Stimulated activated CD8-positive, alpha-beta memory T cell treated with anti-CD3 and anti-CD28 coated beads, Interleukin-4, amount 100 ng/mL, for 1 hour (primary cell): ENCODE measurements at places on chromosomes 4 and X.

GRCh38 chrX:19842542-19842941 lies 44.9 kb downstream of the SH3KBP1 start:
- DNase-seq: no peak

- DNase-seq: no peak
Measured at GRCh38 chr4:22712529-22712928, 19.8 kb downstream of the GBA3 start.

DNA sequence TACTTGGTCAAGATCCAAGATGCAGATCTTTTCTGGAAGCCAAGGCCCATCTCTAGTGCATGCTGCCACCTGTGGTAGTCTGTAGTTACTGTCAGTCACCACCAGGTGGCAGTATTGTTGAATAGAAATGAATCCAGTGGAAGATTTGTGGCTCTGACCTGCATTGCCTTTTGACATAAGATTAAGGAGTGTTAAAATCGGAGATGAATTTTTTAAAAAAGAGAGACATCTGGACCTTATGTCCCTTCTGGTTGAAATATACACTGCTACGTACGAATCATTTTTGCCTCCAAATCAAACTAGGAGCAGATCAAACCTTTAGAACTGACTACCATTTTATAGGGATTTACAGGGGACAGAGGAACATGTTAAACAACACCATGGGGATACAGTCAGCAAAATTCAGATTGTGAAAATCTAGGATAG lies 46.9 kb upstream of the RHOH start:
- peak; percentile 58 for DNase-seq

- DNase-seq: no peak
Measured at GRCh38 chr4:39042366-39042765, 10.2 kb upstream of the TMEM156 start.

DNA sequence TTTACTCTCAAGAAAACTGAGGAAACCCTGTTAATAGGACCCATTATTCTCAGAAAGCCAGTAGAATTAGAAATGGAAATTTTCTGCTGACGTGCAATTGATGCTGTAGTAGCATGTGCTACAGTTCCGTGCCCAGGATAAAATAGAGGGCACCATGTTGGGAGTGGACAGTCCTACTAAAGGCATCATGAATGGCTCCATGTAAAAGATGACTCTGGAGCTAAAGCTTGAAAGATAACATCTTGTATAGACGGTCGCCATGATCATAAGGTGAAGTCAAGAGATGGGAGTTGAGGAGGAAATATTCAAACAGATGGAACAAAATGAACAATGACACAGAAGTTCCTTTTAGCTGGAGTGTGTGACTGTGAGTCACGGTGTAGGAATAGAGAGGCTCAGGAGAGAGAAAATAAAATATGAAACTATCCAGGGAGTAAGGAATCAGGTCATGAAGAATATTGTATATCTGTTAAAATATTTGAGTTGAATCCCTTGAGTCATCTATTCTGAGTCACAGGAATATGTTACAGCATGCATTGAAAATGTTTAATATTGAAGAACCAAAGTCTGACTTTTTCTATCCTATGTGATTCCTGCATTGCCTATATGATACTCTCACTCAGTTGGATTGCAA lies 31.8 kb downstream of the ANXA10 start:
- DNase-seq: no peak

DNA sequence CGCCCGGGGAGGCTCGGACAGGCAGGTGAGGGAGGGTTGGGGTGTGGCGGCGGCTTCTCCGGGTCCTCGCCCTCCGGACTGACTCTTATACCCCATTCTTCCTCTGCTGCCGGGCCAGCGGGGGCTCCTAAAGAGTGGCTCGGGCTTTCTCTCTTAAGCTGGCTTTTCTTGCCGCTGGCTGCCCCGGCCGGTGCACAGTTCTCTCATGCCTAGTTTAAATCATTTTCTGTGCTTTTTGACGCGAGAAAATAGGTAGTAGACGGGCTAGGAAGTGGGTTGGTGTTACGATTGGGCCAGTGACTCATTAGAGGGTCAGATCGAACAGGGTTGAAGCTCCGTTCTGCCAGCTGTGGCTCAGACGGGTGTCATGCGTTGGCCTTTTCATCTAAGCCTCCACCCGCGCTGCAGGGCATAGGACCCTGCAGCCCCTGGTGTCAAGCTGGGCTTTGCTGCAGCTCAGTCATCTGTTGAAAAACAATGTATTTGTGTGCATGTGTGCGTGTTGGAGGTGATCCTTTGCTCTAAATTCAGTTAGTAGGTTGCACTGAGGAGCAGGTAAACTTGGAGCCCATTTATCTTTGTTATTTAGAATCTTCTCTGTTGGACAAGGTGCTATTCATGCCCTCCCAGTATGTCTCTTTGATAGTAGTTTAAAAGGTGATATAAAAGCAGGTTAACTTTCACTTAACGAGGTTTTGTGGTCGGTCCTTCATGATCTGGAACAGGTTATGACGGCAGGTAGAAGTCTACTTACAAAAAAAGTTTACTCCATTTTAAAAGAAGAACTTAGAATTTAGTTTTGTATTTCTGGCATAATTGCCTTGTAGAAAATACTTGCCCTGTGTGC lies 802 bp downstream of the BMP2K start:
- peak; percentile 17 for DNase-seq

DNA sequence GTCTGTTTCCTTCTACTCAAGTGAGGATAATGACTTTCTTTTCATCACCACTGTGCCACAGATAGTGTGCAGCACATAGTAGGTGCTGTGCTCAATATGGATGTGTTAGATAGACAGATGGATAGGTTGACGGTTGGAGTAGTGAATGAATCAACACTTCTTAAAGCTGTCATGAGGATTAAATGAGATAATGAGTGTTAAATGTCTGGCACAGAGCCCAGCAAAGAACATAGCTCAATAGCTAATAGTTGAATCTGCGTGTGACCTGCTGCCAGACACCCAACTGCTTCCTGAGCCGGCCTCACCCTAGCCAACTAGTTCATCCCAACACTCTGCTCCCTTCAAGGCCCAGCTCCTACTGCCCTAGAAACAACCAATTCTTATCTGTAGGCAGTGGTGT lies 67.7 kb upstream of the PJA1 start:
- no peak for DNase-seq

GRCh38 chrX:72368796-72369195 lies 63.1 kb upstream of the CITED1 start:
- DNase-seq: no peak
